ENCODE measurements at places on chromosomes 1 and 21.

- H3K4me3 ChIP-seq = peak overlapping the region; percentile 77
- peak overlapping the region; percentile 23 for H3K27ac ChIP-seq
- no peaks in the 10 kb centered on the region for H3K27me3 ChIP-seq
- H3K4me1 ChIP-seq = peaks cover 41% of the 10 kb centered on the region
Observed at GRCh38 chr1:202810193-202810614, 550 bp upstream of the PCAT6 start.

DNA sequence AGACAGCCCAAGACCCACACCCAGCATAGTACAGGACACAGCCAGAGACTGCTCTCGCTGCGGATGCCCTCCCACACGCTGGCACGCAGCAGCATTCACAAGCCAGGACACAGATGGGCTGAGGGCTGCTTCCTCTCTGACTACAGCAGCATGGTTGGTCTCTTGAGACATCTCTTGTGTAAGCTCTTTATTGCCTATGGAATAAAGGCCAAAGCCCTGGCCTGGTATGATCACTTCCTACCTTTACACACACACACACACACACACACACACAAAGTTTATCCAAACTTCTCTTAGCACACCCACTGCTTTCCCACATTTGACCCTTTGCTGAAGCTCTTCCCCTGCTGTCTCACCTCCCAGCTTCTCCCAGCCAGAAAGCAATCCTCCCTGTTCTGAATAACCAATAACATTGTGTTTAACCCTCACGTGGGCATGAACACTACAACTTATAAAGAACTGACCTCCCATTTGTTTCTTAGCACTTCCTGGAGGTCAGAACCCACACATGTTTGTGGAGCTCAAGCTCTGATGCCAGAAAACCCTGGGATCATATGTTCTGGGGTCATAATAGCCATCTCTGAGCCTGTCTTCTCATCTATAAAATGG lies 1.2 kb upstream of the LUZP1 start:
- no peaks in the 10 kb centered on the region for H3K27me3 ChIP-seq
- H3K4me1 ChIP-seq = peaks cover 32% of the 10 kb centered on the region
- peak overlapping the region; percentile 33 for H3K27ac ChIP-seq
- H3K4me3 ChIP-seq = peak overlapping the region; percentile 96
- no peak for DNase-seq

DNA sequence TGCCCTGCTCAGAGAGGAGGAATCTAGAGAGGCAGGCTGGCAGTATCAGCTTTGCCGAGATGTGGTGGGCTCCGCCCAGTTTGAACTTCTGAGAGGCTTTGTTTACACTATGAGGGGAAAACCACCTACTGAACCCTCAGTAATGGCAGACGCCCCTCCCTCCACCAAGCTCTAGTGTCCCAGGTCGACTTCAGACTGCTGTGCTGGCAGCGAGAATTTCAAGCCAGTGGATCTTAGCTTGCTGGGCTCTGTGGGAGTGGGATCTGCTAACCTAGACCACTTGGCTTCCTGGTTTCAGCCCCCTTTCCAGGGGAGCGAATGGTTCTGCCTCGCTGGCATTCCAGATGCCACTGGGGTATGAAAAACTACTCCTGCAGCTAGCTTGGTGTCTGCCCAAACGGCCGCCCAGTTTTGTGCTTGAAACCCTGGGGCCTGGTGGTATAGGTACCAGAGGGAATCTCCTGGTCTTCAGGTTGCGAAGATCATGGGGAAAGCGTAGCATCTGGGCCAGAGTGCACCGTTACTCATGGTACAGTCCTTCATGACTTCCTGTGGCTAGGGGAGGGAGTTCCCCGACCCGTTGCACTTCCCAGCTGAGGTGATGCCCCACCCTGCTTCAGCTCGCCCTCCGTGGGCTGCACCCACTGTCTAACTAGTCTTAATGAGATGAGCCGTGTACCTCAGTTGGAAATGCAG lies 43.6 kb downstream of the C21orf91 start:
- peak; percentile 40 for DNase-seq
- H3K27ac ChIP-seq = peak overlapping the region; percentile 88
- no peaks in the 10 kb centered on the region for H3K27me3 ChIP-seq
- H3K4me1 ChIP-seq = peaks cover 32% of the 10 kb centered on the region

DNA sequence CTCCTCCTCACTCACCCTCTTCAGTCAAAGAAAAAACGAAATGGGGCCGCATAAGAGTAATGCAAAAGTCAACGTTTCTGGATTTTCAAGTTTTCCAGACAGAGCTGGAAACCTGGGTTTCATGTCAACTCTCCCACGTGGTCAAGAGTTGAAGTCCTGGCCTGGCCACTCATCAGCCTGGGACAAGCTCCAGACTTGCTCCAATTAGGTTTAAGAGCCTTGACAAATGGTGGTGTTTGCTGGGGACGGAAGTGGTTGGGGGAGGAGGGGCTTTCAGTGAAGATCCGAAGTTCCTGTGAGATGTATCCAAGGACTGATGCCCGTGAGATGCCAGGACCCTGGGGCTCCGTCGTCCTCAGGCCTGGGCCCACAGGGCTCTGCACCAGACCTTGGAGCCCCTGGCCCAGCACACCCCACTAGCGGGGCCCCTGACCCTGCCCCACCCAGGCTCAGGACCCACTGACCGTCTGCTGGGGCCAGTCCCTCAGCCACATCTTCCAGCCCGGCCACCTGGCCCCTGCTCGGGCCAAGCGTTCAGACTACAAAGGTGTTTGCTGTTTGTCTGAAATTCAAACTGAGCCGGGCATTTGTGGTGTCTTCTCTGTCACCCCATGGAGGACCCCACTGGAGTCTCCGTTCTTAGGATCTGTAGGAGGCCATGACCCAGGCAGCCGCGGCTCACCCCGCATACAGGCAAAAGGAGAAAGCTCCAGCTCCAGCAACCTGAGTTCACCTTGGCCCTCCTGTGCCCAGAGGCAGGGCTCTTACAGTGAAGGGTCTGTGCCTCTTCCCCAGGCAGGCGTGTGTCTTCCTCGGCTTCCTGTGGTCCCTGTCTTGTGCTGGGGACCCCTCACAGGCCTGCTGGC lies 53.3 kb downstream of the SIK1 start:
- H3K27ac ChIP-seq = no peak overlapping the region
- H3K27me3 ChIP-seq = no peaks in the 10 kb centered on the region
- peaks cover 4% of the 10 kb centered on the region for H3K36me3 ChIP-seq

DNA sequence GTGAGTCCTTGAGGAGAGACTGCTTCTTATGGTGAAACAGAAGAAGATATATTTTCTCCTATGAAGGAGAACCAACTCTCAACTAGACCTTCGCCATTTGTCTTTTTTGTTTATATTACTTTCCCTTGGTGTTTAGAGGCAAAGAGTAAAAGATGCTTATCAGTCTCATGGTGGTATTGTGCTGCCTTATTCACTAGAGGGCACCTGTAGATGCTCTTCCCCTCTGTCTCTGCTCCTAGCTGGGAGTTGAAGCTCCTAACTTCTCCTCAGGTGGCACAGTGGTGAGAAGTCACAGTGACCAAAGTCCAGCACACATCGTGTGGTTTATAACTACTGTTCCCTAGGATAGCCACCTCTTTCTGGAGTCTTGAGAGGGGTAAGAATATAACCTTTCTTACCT lies 1359.6 kb downstream of the PLA2G4A start:
- H3K27me3 ChIP-seq = no peaks in the 10 kb centered on the region
- H3K4me3 ChIP-seq = no peak overlapping the region
- H3K36me3 ChIP-seq = no peaks in the 10 kb centered on the region
- H3K4me1 ChIP-seq = no peaks in the 10 kb centered on the region
- no peak overlapping the region for H3K27ac ChIP-seq

- H3K36me3 ChIP-seq = no peaks in the 10 kb centered on the region
- no peak for DNase-seq
- H3K4me1 ChIP-seq = no peaks in the 10 kb centered on the region
- H3K27ac ChIP-seq = no peak overlapping the region
- peaks cover 79% of the 10 kb centered on the region for H3K27me3 ChIP-seq
- H3K4me3 ChIP-seq = no peak overlapping the region
Observed at GRCh38 chr1:160075836-160076235, 5.5 kb upstream of the KCNJ9 start.

GRCh38 chr1:30111431-30111830 lies 612.0 kb downstream of the MATN1 start:
- peaks cover 75% of the 10 kb centered on the region for H3K27me3 ChIP-seq
- DNase-seq = no peak
- no peak overlapping the region for H3K27ac ChIP-seq
- no peak overlapping the region for H3K4me3 ChIP-seq
- H3K36me3 ChIP-seq = peaks cover 1% of the 10 kb centered on the region

DNA sequence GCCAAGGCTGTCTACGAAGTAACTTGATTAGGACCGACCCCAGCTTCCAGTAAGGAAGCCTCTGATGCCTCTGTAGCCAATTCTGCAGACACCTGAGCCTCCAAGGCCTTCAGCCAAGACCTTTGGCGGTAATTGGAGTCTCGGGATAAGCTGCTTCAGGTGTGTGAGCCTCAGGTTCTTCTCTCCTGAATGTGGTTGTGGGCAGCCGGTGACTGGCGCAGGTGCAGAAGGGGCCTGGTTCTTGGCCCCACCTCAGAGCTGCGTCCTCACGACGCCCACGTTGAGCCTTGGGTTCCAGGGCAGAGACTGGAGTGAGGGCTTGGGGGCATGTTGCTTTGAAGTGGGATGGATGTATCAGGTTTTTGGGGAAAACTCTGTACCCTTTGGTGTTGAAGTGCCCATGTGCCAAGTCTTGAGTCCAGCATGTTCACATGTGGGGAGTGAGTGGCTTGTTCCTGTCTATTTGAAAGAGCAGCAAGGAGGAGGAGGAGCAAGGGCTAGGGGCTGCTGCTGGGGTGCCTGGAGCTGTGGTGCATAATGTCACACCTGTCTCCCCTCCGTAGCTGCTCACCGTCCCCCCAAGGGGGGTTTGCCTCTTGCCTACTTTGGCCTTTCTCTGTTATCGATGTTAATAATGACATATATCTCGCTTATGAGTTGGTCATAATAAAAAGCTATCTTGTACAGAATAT lies 1.4 kb downstream of the PSEN2 start:
- H3K27me3 ChIP-seq = no peaks in the 10 kb centered on the region
- peak overlapping the region; percentile 85 for H3K4me3 ChIP-seq
- DNase-seq = no peak
- peaks cover 6% of the 10 kb centered on the region for H3K36me3 ChIP-seq
- peaks cover 21% of the 10 kb centered on the region for H3K4me1 ChIP-seq
- H3K27ac ChIP-seq = no peak overlapping the region

GRCh38 chr1:201397675-201398074 lies 1.4 kb downstream of the LAD1 start:
- no peaks in the 10 kb centered on the region for H3K36me3 ChIP-seq
- no peak overlapping the region for H3K4me3 ChIP-seq
- H3K27ac ChIP-seq = no peak overlapping the region
- DNase-seq = no peak
